ENCODE measurements at places on chromosomes 16 and 17.

- no peak for DNase-seq
Measured at GRCh38 chr16:78443542-78444364, 344.3 kb downstream of the WWOX start.

DNA sequence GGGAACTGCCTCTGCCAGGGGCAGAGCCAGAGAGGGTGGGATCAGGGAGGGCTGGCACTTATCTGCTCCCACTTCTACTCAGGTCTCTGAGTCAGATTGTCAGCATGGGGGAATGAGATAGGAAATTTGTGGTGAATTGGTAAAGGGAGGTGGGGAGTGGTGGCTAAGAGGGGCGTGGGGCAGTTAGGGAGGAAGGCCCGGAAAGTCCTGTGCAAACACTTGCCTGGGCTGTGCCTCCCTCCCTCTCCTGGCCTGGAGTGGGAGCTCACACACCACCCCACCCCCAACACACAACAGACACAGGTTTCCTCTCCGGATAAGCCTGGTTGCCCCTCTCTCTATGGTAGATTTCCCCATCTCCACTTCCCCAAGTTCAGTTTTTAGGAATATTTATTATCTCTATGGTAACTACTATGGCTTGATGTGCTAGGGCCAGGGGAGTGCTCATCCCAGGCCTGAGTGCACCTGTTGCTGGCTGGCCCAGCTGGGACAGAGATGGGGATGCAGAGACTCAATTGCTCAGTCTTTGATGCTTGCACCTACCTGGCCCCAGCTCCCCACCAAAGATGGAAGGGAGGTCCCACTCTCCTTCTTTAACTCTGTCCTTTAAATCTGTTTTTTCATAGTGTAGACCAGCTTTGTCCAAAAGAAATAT, 2.7 kb downstream of the SPNS2 start:
- DNase-seq = peak; percentile 65

DNA sequence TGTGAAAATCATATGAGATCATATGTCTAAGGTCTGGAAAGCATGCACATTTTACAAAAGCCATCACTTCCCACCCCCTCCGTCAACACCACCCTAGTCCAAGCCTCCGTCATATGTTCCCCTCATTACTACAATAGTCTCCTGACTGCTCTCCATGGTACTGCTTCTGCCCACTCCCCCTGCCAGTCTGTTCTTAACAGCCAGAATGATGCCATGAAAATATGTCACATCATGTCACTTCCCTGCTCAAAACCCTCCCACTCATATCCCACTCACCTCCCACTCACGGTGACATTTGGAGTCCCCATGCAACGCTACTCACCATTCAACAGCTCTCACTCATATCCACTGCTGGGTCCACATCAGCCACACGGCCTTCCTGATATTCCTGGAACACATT, 432.3 kb downstream of the XYLT1 start:
- no peak for DNase-seq

- peak; percentile 34 for DNase-seq
Measured at GRCh38 chr16:2092866-2093265, 42.8 kb downstream of the PKD1 start.

DNA sequence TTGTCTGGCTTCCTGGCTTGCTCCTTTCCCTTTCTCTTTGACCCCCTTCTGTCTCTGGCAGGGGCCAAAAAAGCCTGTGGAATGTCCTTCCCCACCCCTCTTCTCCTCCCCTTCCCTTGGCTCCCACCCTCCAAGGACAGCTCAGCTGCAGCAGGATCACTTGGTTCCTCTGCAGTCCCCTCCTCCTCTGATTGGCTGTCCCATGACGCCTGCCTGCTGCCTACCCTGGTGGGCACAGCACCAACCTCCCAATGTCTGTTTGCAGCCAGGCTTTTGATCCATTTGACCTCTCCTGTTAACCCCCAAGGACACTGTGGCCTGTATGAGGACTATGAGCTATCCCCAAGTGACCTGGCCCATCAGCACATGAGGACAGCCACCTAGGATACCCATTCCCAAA, 14.8 kb upstream of the MTMR4 start:
- no peak for DNase-seq

DNA sequence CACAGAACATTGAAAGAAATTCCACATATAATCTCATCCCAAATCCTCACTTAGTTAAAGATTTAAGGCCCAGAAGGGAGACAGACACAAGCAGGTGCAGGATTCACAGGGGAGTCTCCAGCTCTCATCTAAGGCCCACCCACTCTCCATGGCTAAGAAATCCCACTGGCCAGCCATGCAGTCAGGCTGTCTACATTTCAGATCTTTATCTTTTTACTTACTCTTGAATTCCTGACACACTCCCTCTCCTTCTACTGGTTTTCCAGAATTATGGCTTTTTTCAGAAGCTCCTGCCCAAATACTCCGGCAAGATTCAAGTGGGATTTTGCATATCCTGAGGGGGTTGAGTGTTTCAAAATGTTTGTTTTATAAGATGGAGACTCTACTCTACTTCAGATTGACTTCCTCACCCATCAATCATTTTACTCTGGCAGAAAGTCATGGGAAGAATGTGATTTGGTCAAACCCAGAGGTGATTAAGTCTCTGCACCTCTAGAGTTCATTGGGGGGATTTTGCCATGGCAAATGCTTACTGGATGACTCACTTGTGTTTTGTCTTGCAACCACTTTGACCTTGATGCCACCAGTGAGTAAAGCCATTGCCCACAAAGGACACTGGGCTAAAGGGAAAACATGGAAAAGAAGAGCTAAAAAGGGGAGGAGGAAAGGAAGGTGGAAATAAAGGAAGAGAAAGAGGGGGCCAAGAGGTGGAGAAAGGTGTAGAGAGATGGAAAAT, 688.8 kb upstream of the SALL1 start:
- DNase-seq = peak; percentile 12

GRCh38 chr16:80100846-80101451, 439.8 kb upstream of the DYNLRB2 start:
- peak; percentile 89 for DNase-seq

- DNase-seq = peak; percentile 89
Measured at GRCh38 chr17:75238684-75239191, 22.7 kb downstream of the GGA3 start.

DNA sequence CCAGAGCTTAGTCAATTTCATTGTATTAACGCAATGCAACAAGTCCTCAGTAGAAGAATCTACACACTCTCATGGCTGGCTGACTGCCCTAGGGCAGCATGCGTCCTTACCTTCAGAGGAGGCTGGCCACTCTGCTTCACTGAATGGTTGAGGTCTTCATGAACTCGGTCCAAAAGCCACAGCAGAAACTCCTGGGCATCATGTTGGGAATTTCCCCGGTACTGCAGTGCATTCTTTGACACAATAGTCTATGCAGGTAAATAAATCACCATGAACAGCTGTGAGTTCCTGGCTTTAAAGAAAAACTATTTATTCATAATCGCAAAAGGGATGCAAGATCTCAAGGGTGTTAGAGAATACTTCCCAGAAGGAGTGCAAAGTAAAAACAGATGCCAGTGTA, 41.3 kb downstream of the USP31 start:
- DNase-seq = no peak

DNA sequence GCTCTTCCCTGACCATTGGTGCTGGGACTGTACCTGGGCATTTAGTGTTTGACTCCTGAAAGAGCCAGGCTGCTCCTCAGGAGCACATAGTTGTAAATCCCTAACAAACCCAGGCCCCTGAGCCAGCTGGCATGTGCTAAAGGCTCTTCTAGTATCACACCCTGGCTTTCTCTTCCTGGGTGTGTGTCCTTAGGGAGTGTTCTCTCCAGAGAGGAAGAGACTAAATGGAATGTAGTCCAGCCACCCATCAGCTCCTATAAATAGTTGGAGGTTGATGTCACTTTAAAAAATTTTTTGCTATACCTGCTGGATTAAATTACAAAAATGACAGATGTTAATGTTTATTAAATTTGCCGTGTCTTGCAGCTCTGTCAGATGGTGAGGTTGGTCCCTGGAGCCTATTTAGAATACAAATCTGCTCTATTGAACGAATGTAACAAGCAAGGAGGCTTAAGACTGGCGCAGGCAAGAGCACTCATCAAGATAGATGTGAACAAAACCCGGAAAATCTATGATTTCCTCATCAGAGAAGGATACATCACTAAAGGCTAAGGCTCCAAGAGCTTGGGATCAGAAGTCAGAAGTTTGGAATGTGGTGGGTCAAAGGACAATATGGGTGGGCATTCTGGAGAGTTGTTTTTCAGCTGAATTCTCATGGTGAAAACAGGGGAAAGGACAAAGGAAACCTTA, 13.1 kb upstream of the DUSP14 start:
- peak; percentile 22 for DNase-seq

DNA sequence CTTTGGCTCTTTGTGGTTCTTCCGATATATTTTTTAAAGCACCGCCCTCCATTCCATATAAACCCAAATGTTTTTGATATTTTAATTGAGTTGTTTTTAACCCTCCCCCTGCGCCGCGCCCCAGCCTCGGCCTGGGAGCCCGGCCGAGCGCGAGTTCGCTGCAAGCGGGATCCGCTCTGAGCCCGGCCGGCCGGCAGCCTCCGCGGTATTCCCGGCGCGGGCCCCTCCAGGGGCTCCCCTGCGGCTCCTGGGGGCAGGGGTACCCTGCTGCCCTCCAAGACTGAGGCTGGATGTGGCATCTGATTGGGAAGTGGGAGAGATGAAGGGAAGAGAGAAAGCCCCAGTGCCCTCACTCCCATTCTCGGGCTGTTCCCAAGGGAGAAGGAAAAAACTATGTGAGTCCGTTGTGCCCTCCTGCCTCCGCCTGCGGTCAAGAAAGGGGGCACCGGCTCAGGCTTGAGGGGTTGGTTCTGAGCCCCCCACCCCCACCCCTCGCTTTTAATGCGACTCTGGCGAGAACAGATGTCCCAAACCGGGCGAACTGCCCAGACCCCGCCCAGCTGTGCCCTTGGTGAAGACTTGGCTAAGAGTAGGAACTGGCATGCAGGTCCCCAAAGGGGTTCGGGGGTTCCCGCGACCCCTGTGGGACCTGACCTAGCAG, 8.6 kb downstream of the NEUROD2 start:
- no peak for DNase-seq

DNA sequence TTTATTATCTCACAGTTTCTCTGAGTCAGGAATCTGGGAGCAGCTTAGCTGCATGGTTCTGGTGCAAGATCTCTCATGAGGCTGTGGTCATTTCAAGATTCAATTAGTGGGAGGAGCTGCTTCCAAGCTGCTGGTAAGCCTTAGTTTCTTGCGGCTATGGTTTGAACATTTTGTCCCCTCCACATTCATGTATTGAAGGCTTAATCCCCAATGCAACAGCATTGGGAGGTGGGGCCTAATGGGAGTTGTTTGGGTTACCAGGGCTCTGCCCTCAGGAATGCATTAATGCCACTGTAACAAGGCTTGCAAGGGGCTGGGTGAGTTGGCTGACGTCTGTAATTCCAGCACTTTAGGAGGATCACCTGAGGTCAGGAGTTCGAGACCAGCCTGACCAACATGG, 272.9 kb downstream of the UTP18 start:
- no peak for DNase-seq

DNA sequence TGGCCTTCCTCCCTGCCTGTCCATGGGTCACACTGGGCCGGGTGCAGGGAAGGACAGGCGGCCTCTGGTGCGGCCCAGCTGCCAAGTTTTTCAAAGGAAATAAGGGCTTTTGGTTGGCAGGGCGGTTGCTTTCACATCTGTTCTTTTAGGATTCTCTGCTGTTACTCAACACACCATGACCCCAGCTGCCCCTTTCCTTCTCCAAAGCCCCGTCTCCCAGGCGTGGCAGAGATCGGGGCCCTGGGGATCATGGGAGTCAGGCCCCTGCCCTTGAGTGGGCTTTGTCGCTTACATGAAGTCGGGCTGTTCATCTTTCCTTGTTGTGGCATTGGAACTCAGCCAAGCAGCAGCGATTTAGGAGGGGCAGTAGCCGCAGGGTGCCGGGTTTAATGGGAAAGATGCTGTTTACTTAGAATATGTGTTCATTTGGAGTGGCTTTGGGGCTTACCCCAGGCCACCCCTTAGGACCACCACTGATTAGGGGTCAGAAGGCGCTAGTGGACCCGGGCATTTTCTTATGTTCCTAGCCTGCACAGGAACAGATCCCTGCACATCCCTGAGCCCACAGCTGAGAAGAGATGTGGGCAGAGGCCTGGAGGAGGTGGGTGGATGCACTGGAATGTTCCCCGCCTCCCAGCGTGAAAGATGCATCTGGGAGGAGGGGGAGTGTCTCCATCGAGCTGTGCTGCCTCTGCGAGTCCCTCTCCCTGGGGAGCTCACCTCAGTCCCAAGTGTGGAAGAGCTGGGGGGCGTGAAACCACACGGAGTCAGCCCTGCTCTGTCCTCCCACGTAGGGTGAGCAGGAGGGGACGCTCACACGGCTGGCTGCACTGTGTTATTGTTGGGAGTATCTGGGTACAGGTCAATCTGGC, 6.8 kb upstream of the ADCY7 start:
- no peak for DNase-seq

DNA sequence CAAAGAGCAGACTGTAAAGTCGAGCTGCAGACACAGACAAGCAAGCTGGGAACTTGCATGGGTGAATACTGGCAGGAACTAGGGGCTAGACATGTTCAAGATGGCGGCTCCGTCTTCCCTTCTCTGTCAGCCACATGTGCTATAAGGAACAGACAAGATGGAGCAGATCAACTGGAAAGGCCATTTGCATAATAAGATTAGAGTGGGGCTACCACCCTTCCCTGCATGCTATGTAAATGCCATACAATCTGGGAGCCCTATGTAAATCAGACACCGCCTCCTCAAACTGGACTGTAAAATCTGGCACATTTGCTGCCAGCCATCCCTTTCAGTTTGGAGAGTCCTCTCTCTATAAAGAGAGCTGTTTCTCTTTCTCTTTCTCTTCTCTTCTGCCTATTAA, 640.1 kb upstream of the CDH8 start:
- DNase-seq = no peak

- DNase-seq = peak; percentile 81
Measured at GRCh38 chr17:68861602-68862001, 93.6 kb downstream of the ABCA8 start.

DNA sequence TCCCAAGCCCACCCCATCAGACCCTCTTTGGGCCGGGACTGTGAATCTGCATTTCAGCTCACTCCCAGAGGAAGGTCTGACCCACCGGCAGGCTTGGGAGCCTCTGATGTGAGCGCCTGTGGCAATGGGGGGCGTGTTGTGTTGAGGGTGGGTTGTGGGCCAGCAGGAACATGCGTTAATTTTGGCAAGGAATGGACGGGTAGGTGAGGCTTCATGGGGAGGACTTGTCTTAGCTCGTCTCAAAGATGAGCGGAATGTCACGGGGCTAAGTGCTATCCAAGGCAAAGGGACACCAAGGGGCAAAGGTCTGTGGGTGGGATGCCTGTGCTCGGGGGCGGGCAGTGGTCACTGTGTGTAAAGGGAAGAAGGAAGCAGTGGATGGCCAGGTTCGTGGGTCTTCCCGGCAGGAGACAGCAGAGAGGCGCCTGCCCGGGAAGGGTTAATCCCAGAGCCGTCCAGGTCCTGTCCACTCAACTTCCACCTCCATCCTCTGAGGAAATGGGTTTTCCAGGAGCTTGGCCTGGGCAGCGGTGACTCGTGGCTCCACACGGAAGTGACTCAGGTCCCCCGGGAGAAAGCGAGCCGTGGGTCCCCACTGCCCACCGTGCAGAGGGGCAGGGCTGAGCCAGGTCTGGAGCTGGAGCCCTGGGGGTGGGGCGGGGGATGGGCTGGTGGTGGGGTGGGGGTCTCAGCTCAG, 17.4 kb downstream of the ADGRG1 start:
- DNase-seq = no peak
